ENCODE measurements at places on chromosomes 5 and 9.
A peak's percentile ranks its signal among the peaks of the same experiment; 100 is the strongest.

- peak; percentile 39 for DNase-seq
Observed at GRCh38 chr9:119938871-119939270, 569.6 kb upstream of the BRINP1 start.

- DNase-seq: no peak
Observed at GRCh38 chr9:85501882-85502281, 239.9 kb downstream of the AGTPBP1 start.

DNA sequence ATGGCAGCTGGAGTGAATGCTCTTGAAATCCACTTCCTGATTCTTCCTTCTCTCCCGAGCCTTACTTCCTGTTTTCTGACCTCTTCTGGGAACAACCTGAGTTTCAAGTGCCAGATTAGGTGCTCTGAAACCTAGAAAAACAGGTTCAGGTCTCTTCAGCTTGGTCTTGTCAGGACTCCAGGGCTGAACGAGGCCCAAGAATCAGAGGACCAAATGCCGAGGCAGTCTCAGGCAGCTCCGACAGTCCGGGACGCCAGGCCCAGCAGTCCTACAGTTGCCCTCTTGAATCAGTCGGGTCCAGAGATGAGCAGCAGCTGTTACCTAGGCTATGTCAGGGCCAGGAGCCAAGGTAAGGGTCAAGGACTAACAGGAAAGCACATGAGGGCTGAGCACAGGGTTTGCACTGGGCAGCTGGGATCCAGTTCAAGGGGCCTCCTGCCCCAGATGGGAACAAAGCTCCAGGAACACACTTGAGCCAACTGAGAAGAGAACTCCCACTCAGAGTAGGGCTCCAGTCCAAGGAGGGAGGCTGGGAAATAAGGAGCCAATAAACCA, 38.3 kb upstream of the ADRA1B start:
- no peak for DNase-seq

DNA sequence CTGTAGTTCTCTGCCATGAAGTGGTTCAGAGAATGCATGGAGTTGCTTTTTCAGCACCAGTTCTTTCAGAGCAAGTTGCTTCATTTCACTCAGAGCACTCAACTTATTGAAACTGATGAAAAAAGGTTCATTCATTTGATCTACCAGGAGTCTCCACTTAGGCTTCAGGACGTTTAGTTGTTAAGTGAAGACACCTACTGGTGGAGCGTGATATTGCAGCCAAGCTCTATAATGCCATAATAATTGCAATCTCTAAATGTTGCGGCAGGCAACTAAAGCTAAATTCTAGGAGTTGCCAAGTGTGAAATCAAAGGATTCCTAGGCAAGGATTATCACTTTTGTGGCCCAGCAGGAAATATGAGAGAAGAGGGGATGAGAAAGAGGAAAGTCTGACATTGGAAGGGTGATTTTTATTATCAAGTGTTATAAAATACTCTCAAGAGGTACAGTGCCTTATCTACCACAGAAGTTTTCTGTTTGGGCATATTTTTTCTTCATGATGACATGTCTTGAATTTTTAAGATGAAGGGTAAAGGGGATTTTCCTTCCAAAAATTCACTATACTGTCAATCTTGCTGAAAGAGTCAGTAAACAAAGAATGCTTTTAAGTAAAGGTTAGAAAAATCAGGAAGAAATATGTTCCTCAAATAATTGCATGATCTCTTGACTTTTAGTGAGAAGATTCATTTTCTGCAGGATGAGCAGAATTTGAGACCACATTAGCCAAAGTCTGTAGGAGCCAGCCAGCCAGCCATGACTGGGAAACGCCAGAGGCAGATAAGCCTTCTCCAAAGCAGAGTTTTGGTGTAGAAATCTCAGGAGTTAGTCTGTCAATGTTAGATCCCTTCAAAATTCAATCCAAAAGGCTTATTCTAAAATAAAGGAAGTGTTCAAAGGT, 83.4 kb downstream of the SH3PXD2B start:
- no peak for DNase-seq

- no peak for DNase-seq
Observed at GRCh38 chr5:166018716-166019115, 2272.7 kb upstream of the WWC1 start.

- no peak for DNase-seq
Observed at GRCh38 chr5:172758077-172758833, 12.7 kb downstream of the DUSP1 start.

DNA sequence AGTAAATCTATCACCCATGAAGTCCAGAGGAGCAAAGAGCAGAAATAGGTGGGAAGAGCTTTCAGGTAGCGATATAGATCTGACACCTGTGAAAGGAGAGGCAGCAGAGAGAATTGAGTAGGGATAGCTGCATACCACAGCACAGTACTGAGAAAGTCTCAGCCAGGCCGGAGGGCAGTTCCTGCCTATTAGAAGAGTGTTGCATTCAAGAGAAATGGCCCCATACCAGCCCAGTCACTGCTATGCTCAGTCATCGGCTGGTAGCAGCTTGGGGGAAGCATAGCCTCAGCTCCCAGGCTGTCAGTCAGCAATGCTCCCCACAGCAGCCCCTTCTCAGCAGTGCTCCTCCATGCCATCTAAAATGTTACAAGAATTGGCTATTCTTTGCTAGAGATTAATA, 285.1 kb upstream of the CDH6 start:
- DNase-seq: no peak
